Activated B cell treated with CpG ODN at 0.5 μM for 24 hours (primary cell): ENCODE measurements at places on chromosomes 11 and 22.

DNA sequence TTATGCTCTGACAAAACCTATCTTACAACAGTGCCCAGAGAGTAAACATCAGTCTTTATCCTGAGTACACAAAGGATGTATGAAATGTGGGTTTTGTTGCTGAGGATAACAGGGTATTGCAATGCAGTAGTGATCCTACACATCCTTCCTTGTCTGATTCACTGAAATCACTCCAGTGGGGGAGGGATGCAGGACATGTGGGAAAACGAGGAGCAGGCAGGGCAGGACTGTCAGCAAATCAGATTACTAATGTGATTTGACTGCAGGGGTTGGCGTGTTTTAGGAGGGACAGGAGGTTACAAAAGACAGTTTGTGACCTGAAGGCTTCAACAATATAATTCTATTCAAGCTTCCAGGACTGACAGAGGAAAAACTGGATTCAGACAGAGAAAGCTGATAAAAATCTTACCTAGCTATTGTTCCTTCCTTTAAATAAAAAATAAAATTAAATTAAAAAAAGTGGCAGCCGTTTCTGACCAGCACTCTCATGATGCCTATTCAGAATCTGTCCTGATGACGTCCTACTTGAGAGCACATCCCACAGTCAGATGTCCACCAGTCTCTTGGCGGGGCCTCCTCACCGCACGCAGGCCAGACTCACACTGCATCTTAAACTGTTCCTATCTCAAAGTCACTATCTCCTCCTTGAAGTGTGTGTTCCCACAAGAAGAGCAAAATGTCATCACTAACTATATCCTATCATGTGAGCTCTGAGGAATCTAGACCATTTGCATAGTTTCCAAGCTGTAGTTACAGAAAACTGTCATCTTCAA is 50.6 kb upstream of the MN1 start:
- DNase-seq, result no peak

DNA sequence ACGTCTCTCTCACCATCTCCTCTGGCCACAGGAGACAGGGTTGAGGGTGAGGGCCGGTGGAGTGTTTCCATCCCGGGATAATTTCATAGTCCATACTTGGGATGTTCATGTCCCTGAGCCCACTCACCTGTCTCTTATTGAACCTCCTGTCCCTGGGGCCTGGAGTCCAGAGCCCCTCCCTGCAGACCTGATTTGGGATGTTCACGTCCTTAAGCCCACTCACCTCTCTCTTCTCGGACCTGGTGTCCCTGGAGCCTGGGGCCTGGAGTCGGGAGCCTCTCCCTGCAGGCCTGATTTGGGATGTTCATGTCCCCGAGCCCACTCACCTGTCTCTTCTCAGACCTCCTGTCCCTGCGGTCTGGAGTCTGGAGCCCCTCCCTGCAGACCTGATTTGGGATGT is 868.2 kb downstream of the BRD1 start:
- no peak for DNase-seq

- DNase-seq, result no peak
Measured at GRCh38 chr11:69295995-69296889, 2.3 kb downstream of the MYEOV start.

DNA sequence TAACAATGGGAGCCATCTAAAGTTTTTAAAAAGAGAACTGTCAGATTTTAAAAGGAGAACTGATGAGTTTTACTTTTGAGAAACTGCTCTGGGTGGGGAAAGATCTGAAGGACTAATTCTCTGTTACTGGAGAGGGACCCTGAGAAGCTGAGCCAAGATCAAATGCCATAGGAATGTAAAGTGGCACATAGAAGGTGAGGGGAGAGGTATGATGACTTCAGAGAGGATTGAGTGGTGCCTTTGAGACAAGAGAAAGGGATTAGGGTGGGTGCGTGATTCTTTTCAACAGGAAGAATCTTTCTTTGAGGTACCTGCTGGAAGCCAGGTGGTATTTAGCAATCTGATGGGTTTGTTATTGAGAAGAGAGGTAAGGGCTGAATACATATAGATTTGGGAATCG is 9.0 kb downstream of the CRKL start:
- DNase-seq, result no peak

GRCh38 chr11:4102711-4103110 is 8.1 kb downstream of the RRM1 start:
- no peak for DNase-seq

DNA sequence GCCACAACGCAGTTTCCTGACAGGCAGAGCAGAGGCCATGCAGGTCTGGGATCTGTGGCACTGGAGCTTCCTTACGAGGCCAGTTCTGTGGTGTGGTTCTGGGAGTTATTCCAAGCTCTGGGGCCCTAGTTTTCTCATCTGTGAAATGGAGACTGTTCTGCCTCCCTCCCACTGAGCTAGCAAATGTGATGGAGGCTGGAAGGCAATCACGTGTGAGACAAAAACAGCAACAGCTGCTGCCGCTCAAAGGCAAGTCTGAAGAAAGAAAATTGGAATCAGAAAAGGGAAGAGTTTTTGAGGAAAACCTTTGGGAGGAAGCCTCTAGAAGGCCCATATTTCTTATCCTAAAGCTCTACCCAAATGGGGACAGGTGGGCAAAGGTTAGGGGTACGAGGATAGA is 8.3 kb upstream of the RIC3 start:
- DNase-seq, result no peak

- no peak for DNase-seq
Measured at GRCh38 chr22:19577422-19577966, 53.3 kb upstream of the CLDN5 start.

- no peak for DNase-seq
Measured at GRCh38 chr22:49025791-49026493, 801.7 kb downstream of the BRD1 start.

DNA sequence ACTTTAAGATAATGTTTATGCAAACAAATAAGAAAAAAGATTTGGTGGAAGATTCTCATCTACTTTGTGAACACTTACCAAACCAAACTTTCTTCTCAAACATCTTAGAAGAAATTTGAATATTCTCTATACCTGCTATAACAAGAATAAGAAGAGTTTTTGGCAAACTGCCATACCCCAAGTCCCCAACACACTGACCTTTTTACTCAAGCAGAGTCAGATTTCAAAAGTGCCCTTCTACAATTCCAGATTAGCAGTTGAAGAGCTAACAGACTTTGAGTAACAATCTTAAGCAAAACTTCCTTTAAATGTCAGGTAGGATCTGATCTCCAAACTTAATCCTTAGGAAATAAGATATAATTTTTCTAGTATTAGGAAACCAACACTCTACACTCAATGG is 33.9 kb downstream of the TSG101 start:
- no peak for DNase-seq

GRCh38 chr11:5534046-5534445 is 14.3 kb downstream of the OR52H1 start:
- DNase-seq, result no peak

DNA sequence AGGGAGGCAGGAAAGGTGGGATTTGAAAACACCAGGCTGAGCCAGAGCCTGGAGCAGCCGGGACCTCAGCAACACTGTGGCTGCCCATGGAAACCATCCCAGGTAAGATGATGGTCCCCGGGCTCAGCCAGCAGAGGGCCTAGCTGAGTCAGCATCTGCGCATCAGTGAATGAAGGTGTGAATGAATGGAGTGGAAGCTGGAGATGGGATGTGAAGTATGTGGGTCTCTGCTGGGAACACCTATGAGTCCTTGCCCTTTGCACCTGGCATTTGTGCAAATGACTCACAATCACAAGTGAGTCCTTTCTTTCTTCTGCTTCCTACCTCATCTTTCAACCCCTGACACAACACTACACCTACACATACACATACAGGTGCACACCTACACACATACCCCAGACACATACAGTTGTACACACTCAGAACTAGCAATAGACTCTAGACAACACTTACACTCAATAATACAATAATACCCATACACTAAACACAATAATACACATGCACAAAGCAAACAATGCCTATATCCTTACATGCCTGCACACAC is 62.8 kb upstream of the PRDM11 start:
- no peak for DNase-seq

GRCh38 chr11:43556612-43557375 is 123.7 kb upstream of the HSD17B12 start:
- no peak for DNase-seq

GRCh38 chr11:66720223-66720898 is 8.7 kb downstream of the SPTBN2 start:
- DNase-seq, result no peak

DNA sequence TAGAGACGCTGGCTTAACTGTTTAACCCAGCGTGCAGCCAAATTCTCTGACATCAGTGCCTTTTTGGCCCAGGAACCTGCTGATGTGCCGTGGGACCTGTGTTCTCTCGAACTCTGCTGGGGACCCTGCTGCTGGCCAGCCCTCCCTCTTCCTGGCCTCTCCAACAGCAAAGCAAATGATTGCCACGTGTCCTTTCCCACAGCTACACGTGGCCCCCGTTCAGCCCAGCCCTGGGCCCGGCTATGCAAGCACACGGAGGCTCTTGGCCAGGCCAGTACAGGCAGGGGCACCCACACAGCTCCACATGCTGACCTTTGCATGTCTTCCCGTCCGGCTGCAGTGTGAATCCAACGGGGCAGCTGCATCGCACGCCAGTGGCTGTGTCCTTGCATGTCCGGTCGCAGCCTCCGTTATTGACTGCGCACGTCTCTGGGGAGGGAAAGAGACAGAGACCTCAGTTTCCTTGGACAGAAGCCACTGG is 51.6 kb upstream of the TTLL12 start:
- DNase-seq, result no peak

GRCh38 chr22:29581799-29582198 is 886 bp upstream of the NIPSNAP1 start:
- no peak for DNase-seq

DNA sequence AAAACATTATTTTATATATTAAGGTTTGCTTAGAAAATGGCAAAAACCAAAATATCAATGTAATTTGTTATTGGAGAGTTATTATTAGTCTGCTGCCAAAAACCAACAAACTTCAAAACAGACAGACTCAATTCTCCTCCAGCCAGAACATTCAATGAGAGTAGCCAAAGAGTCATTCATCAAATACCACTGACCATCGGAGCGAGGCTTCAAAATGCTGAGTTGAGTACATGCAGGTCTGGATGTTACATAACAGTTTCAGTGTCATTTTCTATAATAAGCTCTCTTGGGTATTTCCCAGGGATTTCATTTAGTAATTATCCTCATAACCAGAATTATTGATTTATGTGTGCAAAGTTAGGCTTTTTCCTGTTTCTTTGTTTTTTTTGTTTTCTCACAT is 42.6 kb downstream of the CHST1 start:
- DNase-seq, result no peak

DNA sequence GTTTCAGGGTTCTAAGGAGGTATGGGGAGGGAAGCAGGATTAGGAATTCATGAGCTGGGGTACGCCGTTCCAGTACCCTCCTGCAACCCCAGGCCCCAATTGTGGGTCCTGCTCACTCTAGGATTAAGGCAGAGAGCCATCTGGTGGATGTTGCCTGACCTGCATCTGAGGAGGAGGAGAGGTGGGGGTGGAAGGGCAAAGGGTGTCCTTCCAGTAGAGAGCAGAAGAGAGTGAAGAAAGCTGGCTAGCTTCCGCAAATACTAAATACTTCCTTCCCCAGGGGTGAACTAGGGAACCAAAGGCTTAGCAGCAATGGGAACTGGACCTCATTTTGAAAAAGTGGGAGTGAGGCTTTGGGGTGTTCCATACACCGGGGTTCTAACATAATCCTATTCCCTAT is 10.6 kb downstream of the LRRC51 start:
- peak; percentile 39 for DNase-seq

DNA sequence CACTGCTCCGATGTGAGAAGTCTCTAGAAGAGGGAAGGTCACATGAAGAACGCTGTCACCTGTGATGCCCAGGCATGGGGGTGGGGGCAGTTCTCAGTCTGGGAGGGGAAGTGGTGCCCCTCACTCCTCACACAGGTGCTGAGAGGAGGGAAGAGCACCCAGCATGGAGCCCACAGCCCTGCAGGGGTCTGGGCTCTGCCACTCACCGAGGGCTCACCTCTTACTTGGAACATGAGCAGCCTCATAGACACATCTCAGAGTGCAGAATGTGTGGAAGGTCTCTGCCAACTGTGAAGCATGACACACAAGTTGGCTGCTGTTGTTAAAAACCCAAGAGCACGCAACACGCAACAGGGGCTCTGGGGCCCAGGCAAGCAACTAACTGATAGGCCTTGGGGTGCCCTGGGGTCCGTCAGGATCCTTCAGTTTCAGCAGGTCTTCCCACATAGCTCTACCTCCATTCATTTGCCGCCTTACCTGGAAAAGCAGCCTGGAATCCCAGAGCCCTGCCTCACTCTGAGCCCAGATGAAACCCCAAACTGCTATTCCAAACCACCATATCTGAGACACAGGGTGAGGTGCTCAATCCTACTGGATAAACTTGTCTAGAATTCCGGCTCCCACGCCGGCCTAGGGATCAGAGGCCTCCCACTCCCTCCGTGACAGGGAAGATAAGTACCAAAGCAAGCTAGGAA is 17.5 kb upstream of the TMPRSS4 start:
- DNase-seq, result no peak

- DNase-seq, result no peak
Measured at GRCh38 chr22:24928322-24928721, 18.2 kb downstream of the LHFPL7 start.

- DNase-seq, result no peak
Measured at GRCh38 chr11:43245466-43245865, 66.3 kb upstream of the API5 start.

- DNase-seq, result peak; percentile 84
Measured at GRCh38 chr22:38272373-38273134, at the start of gene TMEM184B. Gene TMEM184B, minus strand, starts transcription at chr22:38273010. Its CDS starts 25,049 bp downstream, at chr22:38247961.

DNA sequence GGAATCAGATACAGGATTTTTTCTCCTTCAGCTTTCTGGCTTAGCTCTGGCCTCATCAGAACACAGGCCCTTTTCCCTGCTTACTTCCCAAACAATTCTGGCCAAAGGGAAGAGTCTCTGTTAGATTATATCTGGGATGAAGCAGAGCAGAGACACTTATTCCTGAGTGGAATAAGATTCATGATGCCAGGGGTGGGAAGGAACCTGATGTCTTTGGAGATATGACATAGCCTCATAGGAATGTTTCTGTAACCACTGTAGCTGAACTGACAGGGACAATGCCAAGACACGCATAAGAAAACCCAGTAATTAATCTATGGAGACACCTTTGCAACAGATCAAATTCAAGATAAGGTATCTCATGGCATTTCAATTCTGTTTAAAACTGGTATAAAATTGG is 177.1 kb upstream of the RAG2 start:
- no peak for DNase-seq

DNA sequence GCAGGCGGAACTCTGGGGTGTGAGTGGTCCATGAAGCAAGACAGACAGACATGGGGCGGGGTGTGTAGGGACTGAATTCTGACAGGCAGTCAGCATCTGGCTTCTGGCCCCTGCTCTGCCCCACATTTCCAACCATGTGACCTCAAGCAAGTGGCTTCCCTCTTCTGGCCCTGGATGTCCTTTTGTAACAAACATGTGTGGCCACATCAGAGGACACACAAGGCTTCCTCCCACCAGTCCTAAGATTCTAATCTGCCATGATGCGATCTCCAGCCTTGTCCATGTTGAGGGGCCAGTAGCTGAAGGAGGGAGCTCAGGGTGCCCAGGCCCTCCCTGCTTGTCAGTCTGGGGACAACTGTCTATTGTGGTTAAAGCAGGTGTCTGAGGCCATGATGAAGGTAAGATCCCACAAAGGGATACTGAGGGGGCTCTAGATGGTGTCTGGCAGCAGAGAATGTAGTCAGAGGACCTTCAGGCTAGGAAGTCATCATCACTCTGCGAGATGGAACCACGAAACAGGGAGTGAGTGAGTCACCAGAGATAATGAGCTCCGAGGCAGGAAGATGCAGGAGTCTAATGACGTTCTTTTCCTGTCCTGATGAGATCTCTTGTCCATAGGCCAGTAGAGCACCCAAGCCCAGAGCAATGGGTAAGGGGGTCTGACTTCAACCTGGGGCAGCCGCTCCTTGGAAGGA is 27.4 kb downstream of the DRD2 start:
- DNase-seq, result no peak
